ENCODE measurements at places on chromosomes 1 and 21. TPM values are rescaled to one million over a fixed set of nuclear protein-coding genes. Genes with fewer than 3 reads are reported as not detected.
A peak's percentile ranks its signal among the peaks of the same experiment; 100 is the strongest.

GRCh38 chr1:41754540-41754939 is 164.2 kb downstream of the HIVEP3 start:
- H3K4me1 ChIP-seq, result peaks cover 65% of the 10 kb centered on the region
- no peak for DNase-seq
- H3K27ac ChIP-seq, result no peak overlapping the region
- H3K36me3 ChIP-seq, result 0 out of 2 replicates have a peak, but pooled peaks cover 4% of the 10 kb centered on the region
- no peaks in the 10 kb centered on the region for H3K27me3 ChIP-seq

DNA sequence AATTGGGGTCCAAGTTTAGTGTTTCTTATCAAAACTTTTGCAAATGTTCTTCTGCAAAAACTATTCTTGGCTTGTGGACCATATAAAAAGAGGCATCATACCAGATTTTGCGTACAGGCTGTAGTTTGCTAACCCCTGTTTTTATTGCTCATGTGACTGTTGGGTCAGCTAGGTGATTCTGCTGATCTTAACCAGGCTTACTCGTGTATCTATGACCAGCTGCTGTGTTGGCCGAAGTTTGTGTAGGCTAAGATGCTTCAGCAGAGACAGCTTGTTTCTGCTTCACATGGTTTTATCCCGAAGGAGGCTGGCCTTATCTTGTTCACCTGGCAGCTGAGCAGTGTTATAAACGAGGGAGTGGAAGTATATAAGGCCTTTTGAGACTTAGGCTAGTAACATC is 38.2 kb downstream of the POU2F1 start:
- no peak for DNase-seq
- H3K27me3 ChIP-seq, result no peaks in the 10 kb centered on the region
- no peaks in the 10 kb centered on the region for H3K36me3 ChIP-seq
- H3K4me3 ChIP-seq, result no peak overlapping the region
- no peak overlapping the region for H3K27ac ChIP-seq

- DNase-seq, result no peak
- no peak overlapping the region for H3K4me3 ChIP-seq
- no peaks in the 10 kb centered on the region for H3K4me1 ChIP-seq
- H3K36me3 ChIP-seq, result no peaks in the 10 kb centered on the region
- no peak overlapping the region for H3K27ac ChIP-seq
- peaks cover 2% of the 10 kb centered on the region for H3K27me3 ChIP-seq
Observed at GRCh38 chr21:42733874-42734273, 80.5 kb downstream of the PDE9A start.

The DDX20 gene
- total RNA-seq, result 13.7 TPM

The KCNH1 gene
- 1.3 TPM for total RNA-seq

The FGR gene
- total RNA-seq, result not detected

DNA sequence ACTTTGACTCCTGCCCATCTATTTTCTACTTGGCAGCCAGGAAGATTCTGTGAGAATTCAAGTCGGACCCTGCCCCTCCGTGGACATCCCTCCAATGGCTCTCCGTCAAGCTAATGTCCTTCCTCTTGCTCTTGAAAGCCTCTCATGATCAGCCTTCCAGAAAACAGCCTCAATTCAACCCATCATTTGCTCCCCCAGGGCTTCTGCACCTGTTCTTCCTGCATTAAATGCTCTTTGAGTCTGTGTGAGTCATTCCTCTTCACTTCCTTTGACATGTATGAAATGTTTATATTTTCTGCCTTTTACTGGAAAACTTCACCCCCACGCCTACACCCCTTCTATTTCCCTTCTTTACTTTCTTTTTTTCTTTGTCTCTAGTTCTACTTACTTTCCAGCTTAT is 734.1 kb upstream of the ZP4 start:
- H3K27me3 ChIP-seq, result no peaks in the 10 kb centered on the region
- peaks cover 75% of the 10 kb centered on the region for H3K4me1 ChIP-seq
- no peak for DNase-seq
- peak overlapping the region; percentile 50 for H3K4me3 ChIP-seq
- H3K36me3 ChIP-seq, result peaks cover 6% of the 10 kb centered on the region

- H3K27ac ChIP-seq, result no peak overlapping the region
- H3K27me3 ChIP-seq, result peaks cover 14% of the 10 kb centered on the region
- no peaks in the 10 kb centered on the region for H3K36me3 ChIP-seq
- DNase-seq, result no peak
- H3K4me1 ChIP-seq, result peaks cover 36% of the 10 kb centered on the region
Observed at GRCh38 chr1:47183308-47184089, 6.3 kb downstream of the PDZK1IP1 start.

GRCh38 chr21:29634418-29634817 is 305.4 kb downstream of the GRIK1 start:
- DNase-seq, result no peak
- H3K4me1 ChIP-seq, result no peaks in the 10 kb centered on the region
- peaks cover 2% of the 10 kb centered on the region for H3K27me3 ChIP-seq

GRCh38 chr1:201551877-201552731 is 13.2 kb downstream of the NAV1 start:
- H3K4me1 ChIP-seq, result peaks cover 75% of the 10 kb centered on the region
- H3K27me3 ChIP-seq, result peaks cover 3% of the 10 kb centered on the region
- H3K36me3 ChIP-seq, result peaks cover 21% of the 10 kb centered on the region
- peak; percentile 75 for DNase-seq

DNA sequence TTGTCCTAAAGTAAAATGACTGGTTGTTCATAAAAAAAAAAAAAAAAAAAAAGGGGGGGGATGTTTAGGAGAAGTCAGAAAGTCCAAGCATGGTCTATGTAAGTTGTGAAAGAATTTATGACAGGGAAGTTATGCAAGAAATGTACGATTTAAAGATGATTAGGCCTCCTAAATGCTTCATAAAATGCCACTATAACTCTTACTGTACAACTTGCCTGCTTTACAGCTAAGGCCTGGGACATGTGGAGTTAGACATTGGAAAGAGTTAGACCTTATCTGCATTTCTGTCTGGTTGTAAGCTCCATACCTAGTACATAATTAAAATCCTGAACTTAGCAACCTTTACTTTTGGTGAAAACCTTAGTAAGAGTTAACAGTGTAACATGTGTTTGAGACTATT is 150.0 kb downstream of the TPR start:
- peak; percentile 41 for DNase-seq
- H3K4me1 ChIP-seq, result peaks cover 14% of the 10 kb centered on the region
- H3K27ac ChIP-seq, result no peak overlapping the region
- no peak overlapping the region for H3K4me3 ChIP-seq
- peaks cover 4% of the 10 kb centered on the region for H3K27me3 ChIP-seq
- H3K36me3 ChIP-seq, result no peaks in the 10 kb centered on the region

The NUF2 gene
- total RNA-seq, result 22.1 TPM

- peak overlapping the region; percentile 98 for H3K4me3 ChIP-seq
- H3K27me3 ChIP-seq, result no peaks in the 10 kb centered on the region
- H3K36me3 ChIP-seq, result peaks cover 26% of the 10 kb centered on the region
- no peak for DNase-seq
- peak overlapping the region; percentile 98 for H3K27ac ChIP-seq
Observed at GRCh38 chr1:156750191-156750672, 1.2 kb downstream of the HDGF start.

- peaks cover 1% of the 10 kb centered on the region for H3K27me3 ChIP-seq
- peaks cover 11% of the 10 kb centered on the region for H3K4me1 ChIP-seq
- H3K36me3 ChIP-seq, result no peaks in the 10 kb centered on the region
- no peak for DNase-seq
- no peak overlapping the region for H3K27ac ChIP-seq
Observed at GRCh38 chr1:33872683-33873082, 8.8 kb downstream of the HMGB4 start.

- no peaks in the 10 kb centered on the region for H3K36me3 ChIP-seq
- no peak for DNase-seq
- peaks cover 7% of the 10 kb centered on the region for H3K27me3 ChIP-seq
- H3K4me3 ChIP-seq, result no peak overlapping the region
- H3K27ac ChIP-seq, result no peak overlapping the region
Observed at GRCh38 chr1:219365451-219365850, 191.8 kb downstream of the LYPLAL1 start.

DNA sequence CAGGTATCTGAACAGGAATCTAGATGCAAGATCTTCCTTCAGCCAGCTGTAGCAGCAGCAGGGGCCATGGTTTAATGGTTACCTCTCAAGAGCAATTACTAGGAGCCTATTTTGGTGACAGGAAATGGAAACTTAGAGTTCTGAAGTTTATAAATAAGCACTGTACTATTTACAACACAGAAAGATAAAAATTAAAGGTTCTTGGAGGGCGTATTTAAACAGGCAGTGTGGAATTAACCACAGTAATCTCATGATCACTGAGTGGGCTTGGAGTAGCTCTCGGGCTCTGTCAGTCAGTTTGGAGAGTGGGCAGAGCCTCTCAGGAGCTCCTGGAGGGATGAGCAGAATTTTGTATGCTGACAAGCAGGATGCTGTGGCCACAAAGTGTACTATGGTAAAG is 10.2 kb upstream of the FCRL5 start:
- DNase-seq, result no peak
- H3K4me3 ChIP-seq, result no peak overlapping the region
- H3K27me3 ChIP-seq, result no peaks in the 10 kb centered on the region
- no peak overlapping the region for H3K27ac ChIP-seq
- H3K4me1 ChIP-seq, result no peaks in the 10 kb centered on the region

GRCh38 chr1:10812387-10812915 is 16.0 kb upstream of the CASZ1 start:
- H3K4me1 ChIP-seq, result no peaks in the 10 kb centered on the region
- DNase-seq, result no peak
- no peaks in the 10 kb centered on the region for H3K36me3 ChIP-seq
- H3K4me3 ChIP-seq, result no peak overlapping the region

All from HFFc6 (cell line).